ENCODE measurements at places on chromosomes 4 and X. TPM values are rescaled to one million over a fixed set of nuclear protein-coding genes. Genes with fewer than 3 reads are reported as not detected.

The CFAP99 gene
- not detected for total RNA-seq

The PLXNB3 gene
- 16.8 TPM for total RNA-seq

The PDCL2 gene
- total RNA-seq: not detected

The SEC24B gene
- total RNA-seq: 33.9 TPM

The PRDM5 gene
- total RNA-seq: 19.4 TPM

The ARSJ gene
- 11.7 TPM for total RNA-seq

The RFC1 gene
- total RNA-seq: 33.1 TPM

The NXF2 gene
- total RNA-seq: not detected

Data from posterior vena cava (tissue), 2 donors.